Trophoblast cell (in vitro differentiated cells and primary cell): ENCODE measurements at places on chromosomes 4 and X.
A peak's percentile ranks its signal among the peaks of the same experiment; 100 is the strongest.

DNA sequence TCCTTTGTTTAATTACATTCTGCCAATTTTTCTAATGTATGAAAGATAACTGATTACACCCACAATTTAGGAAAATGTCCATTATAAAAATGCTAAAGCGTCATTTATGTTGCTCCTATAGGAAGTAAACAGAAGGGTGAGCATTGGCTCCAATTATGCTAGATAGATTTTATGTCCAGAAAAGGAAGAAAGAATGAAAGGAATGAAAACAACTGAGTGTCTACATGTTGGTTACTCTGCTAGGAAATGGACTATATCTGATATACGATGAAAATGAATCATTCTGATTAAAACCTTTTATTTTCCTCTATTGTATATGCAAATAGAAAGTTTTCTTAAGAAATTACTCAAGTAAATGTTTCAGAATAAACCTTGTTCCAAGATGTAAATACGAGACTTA, 1.6 kb downstream of the ENAM start:
- no peak overlapping the region for H3K4me3 ChIP-seq
- DNase-seq: no peak
- H3K4me1 ChIP-seq: no peaks in the 10 kb centered on the region
- no peak overlapping the region for H3K27ac ChIP-seq
- no peaks in the 10 kb centered on the region for H3K36me3 ChIP-seq

GRCh38 chrX:68755616-68756125, 73.2 kb upstream of the EFNB1 start:
- no peak for DNase-seq
- no peaks in the 10 kb centered on the region for H3K27me3 ChIP-seq
- H3K4me1 ChIP-seq: no peaks in the 10 kb centered on the region
- H3K27ac ChIP-seq: no peak overlapping the region
- H3K4me3 ChIP-seq: no peak overlapping the region

GRCh38 chrX:136910565-136911035, 30.1 kb upstream of the RBMX start:
- no peak for DNase-seq
- H3K27ac ChIP-seq: no peak overlapping the region
- H3K4me1 ChIP-seq: no peaks in the 10 kb centered on the region
- H3K36me3 ChIP-seq: no peaks in the 10 kb centered on the region
- H3K27me3 ChIP-seq: no peaks in the 10 kb centered on the region

- no peak overlapping the region for H3K4me3 ChIP-seq
- H3K27ac ChIP-seq: no peak overlapping the region
- H3K4me1 ChIP-seq: peaks cover 3% of the 10 kb centered on the region
Observed at GRCh38 chr4:40601641-40602040, 28.0 kb downstream of the RBM47 start.

DNA sequence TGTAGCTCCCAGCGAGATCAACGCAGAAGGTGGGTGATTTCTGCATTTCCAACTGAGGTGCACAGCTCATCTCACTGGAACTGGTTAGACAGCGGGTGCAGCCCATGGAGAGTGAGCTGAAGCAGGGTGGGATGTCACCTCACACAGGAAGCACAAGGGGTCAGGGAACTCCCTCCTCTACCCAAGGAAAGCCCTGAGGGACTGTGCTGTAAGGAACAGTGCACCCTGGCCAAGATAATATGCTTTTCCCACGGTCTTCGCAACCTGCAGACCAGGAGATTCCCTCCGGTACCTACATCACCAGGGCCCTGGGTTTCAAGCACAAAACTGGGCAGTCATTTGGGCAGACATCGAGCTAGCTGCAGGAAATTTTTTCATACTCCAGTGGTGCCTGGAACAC, 216.4 kb upstream of the TET2 start:
- no peak overlapping the region for H3K4me3 ChIP-seq
- no peaks in the 10 kb centered on the region for H3K27me3 ChIP-seq
- H3K4me1 ChIP-seq: no peaks in the 10 kb centered on the region
- H3K27ac ChIP-seq: no peak overlapping the region
- DNase-seq: no peak

DNA sequence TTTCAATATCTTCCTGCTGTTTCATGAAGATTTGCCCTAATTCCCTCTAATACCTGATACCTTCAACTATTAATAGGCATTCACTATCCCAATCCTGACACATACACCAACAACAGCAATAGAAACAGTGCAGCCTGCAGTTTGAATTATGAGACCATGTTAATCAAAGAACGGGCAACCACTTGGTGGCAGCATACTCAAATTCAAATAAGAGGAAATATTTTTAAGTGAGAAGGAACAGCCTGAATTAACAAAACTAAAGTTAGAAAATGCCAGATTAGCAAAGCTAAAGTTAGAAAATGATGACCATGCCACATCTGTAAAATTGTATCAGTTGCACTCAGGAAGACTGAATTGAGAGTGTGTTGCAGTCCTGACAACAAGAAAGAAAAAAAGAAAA, 204.9 kb downstream of the SMARCA1 start:
- no peak overlapping the region for H3K27ac ChIP-seq
- H3K27me3 ChIP-seq: no peaks in the 10 kb centered on the region
- no peak overlapping the region for H3K4me3 ChIP-seq
- H3K4me1 ChIP-seq: no peaks in the 10 kb centered on the region
- peak; percentile 53 for DNase-seq

DNA sequence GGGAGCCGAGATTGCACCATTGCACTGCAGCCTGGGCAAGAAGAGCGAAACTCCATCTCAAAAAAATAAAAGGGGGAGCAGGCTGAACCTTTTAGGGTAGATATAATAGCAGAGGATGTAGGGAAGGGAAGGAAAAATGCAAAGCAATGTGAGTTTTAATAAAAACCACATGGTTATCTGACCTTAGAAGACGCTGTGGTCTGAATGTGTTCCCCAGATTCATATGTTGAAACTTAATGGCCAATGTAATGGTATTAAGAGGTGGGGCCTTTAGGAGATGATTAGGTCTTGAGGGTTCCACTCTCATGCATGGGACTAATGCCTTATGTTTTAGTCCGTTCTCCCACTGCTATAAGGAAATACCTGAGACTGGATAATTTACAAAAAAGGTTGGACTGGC, 114.1 kb upstream of the STX18 start:
- no peak for DNase-seq
- no peaks in the 10 kb centered on the region for H3K36me3 ChIP-seq
- peaks cover 10% of the 10 kb centered on the region for H3K4me1 ChIP-seq
- H3K27ac ChIP-seq: no peak overlapping the region

DNA sequence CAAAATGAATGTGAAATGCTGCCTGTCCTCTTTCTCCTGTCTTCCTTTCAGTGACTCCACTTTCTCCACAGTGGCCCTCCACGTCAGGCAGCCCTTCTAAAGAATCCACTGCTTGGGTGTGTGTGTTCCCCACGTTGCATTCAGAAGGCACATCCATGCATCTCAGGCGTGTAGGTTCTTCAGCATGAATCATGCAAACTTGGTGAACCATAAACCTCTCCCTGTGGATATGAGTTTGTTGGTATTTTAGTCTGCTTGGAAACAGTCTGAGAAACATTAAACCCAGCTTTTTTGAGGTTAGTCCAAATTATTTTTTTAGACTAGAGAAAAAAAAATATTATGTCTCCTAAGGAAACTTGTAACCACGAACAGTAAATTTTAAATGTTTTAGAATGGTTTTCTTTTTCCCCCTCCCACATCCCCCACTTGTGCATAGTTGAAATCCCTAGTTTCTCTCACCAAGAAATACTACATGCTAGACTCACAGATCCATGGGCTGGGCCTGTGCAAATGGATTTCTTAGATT, 251.6 kb downstream of the CBR4 start:
- DNase-seq: no peak
- H3K4me1 ChIP-seq: peaks cover 7% of the 10 kb centered on the region
- peaks cover 10% of the 10 kb centered on the region for H3K36me3 ChIP-seq
- H3K4me3 ChIP-seq: peak overlapping the region; percentile 31
- H3K27ac ChIP-seq: no peak overlapping the region

- no peaks in the 10 kb centered on the region for H3K4me1 ChIP-seq
- no peak overlapping the region for H3K27ac ChIP-seq
- H3K36me3 ChIP-seq: no peaks in the 10 kb centered on the region
- no peak overlapping the region for H3K4me3 ChIP-seq
- DNase-seq: peak; percentile 3
Observed at GRCh38 chr4:22019676-22020075, 71.1 kb upstream of the KCNIP4 start.

- DNase-seq: no peak
- no peak overlapping the region for H3K27ac ChIP-seq
- no peaks in the 10 kb centered on the region for H3K4me1 ChIP-seq
- H3K4me3 ChIP-seq: no peak overlapping the region
- no peaks in the 10 kb centered on the region for H3K27me3 ChIP-seq
Observed at GRCh38 chr4:76649086-76649485, 214.1 kb downstream of the SHROOM3 start.

DNA sequence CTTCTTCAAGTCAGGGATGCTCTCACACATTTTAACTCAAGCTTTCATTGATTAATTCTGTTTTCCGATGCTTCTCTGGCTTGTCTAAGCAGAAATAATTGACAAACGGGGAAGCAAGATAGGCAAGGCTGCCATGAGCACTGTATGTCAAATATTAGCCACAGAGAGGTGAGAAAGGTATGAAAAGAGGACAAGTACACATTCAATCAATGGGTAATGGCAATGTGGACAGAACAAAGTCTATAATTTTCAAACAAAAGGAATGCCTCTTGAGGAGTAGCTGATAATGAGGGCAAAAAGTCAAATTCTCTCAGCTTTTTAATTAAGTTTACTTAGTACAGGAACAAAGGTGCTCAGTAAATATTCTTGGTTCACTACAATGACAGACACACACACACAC, 19.6 kb downstream of the COX7B2 start:
- DNase-seq: no peak
- H3K27ac ChIP-seq: no peak overlapping the region
- no peaks in the 10 kb centered on the region for H3K36me3 ChIP-seq
- H3K4me3 ChIP-seq: no peak overlapping the region
- no peaks in the 10 kb centered on the region for H3K27me3 ChIP-seq

DNA sequence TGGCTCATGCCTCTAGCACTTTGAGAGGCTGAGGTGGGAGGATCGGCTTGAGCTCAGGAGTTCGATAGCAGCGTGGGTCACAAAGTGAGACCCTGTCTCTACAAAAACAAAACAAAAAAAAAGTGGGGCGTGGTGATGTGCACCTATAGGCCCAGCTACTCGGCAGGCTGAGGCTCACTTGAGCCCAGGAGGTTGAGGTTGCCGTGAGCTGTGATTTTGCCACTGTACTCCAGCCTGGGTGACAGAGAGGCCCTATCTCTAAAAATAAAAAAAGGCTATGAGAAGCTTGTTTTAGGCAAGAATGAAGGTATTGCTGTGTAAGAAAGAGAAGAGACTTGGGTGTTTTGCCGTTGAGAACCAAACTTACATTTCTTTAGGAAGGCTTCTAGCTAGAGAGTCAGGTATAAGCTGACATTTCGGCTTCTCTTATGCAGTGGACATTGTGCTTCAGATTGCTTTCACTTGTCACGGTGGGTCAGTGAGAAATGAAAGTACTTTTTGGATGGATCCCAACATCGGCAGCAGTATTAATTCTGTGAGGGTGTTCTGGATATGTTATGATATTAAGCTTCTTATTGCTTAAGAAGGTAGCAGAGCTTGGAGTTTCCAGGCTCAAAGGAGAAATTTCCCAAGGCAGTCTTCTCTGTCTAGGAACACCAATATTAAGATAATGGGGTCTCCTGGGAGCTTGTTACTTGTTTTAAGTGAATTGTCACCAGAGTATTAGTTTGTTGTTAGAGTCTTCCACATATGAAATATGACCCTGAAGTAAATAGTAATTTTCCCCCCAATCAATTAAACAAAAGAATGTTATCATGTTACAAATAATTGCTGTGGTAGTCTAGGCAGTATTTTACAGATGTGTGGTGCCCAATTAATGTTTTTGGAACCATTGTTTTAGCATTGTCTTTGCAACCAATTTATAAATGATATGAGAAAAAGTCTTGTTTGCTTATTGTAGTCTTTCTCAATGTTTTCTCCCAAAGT, 17.6 kb downstream of the TMEM131L start:
- no peaks in the 10 kb centered on the region for H3K27me3 ChIP-seq
- DNase-seq: no peak
- no peak overlapping the region for H3K4me3 ChIP-seq
- H3K4me1 ChIP-seq: peaks cover 14% of the 10 kb centered on the region
- H3K27ac ChIP-seq: no peak overlapping the region

GRCh38 chrX:24023972-24024669, 2.9 kb downstream of the KLHL15 start:
- no peaks in the 10 kb centered on the region for H3K4me1 ChIP-seq
- no peaks in the 10 kb centered on the region for H3K27me3 ChIP-seq
- DNase-seq: no peak
- no peaks in the 10 kb centered on the region for H3K36me3 ChIP-seq
- no peak overlapping the region for H3K27ac ChIP-seq

DNA sequence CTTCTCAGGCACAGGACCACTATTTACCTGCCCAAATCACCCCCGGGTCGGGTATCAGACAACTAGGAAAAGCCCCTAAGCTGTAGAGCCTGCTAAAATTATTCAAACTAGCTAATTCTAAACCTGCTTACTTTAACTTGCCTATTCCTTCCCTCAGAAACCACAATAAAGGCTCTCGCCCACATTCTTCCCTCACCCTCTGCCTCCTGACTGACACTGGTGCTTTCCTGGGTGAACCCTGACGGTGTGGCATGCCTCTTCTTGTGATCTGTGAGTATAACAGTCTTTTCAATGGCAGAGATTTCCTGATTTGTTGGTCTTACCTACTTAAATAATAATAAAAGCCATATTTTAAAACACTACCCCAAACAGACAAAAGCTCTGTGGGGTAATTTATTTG, 242.1 kb upstream of the ZCCHC13 start:
- no peaks in the 10 kb centered on the region for H3K27me3 ChIP-seq
- H3K27ac ChIP-seq: no peak overlapping the region
